ENCODE measurements at places on chromosomes 16 and 17.

GRCh38 chr17:64920419-64921172, 1.3 kb upstream of the LRRC37A3 start:
- no peak for DNase-seq

DNA sequence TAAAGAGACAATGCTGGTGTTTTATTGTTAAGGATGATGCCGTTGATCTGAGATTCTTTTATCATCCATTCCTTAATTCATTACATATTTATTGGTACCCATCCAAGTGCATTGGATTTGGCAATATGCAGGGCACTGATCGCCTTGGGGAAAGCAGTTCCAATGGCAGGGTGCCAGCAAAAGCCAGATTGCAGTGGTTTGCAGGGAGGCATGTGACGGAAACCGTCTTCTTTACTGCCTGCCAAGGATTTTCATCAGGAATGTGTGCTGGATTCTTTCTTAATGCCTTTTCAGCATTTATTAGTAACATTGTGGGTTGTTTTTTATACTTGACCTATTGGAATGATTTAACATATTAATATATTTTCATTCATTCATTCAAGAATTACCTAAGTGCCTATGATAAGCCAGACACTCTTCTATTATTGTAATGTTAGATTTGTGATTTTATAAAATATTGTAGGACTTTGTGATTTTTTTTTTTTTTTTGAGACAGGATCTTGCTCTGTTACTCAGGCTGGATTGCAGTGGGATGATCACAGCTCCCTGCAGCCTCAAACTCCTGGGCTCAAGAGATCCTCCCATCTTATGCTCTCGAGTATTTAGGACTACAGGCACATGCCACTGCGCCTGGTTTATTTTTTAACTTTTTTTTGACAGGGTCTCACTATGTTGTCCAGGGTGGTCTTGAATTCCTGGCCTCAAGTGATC, 93.4 kb upstream of the TNRC6A start:
- DNase-seq: no peak

DNA sequence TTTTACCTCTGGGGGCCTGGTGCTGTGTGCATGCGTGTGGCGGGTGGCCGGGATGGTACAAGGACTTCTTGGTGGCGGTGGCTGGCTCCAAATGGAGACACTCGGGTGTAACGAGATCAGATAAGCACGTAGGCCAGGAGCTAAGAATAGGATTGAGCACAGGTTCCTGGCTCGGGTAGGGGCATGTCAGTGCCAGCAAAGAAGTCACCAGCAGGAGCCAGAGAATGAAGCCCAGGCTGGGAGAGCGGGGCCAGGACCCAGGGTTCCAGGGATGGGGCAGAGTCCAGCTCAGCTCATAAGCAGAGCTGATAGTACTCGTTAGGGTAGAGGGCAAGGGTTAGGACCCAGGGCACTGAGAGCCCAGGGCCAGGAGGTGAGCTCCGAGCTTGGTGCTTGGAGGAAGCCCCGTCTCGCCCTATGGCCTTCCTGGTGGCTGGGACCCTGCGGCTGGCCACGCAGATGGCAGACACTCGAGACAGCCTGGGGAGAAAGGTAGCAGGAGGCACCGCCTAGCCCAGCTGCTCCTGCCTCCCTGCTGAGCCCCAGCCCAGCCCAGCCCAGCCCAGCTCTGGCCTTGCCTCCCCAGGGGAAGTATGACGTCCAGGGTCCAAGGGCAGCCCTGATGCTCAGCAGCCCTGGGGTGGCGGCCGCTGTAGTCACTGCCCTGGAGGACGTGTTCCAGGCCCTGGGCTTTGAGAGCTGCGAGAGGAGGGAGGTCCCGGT, 8.9 kb downstream of the ZNF213 start:
- no peak for DNase-seq

- no peak for DNase-seq
These were observed 49.5 kb downstream of the FTO start for GRCh38 chr16:53753431-53753830.

DNA sequence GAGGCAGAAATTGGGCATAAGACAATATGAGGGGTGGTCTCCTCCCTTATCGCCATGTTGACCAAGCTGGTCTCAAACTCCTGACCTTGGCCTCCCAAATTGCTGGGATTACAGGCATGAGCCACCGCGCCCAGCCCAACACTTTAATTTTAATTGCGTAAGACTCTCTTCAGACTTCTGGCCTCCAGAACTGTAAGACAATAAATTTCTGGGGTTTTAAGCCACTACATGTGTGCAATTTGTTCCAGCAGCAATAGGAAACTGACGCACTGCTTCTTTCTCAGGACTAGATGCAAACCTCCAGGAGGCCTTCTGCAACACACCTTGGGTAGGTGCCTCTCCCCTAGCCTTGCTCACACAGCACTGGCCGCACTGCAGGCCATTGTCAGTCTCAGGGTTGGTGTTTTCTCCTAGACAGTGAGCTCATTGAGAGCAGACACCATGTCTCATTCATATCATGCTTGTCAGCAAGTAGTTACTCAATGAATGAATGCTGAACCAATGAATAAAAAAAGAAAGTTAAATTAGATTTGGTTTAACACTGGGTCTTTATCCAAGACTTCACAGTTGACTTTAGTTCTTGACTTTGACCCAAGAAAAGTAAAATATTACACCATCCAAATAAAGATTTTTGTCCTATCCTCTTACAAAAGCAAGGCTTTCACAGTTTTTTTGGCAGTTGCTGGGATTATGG, 5.5 kb upstream of the ACSF2 start:
- DNase-seq: no peak

- DNase-seq: no peak
These were observed 271.6 kb downstream of the ABCC12 start for GRCh38 chr16:47884116-47884725.

All from activated CD4-positive, alpha-beta T cell treated with anti-CD3 and anti-CD28 coated beads, Interleukin-2, amount 50 U/mL, for 48 hours (primary cell).